Pons (tissue), 1 donor: ENCODE measurements at places on chromosomes 13 and 19.

DNA sequence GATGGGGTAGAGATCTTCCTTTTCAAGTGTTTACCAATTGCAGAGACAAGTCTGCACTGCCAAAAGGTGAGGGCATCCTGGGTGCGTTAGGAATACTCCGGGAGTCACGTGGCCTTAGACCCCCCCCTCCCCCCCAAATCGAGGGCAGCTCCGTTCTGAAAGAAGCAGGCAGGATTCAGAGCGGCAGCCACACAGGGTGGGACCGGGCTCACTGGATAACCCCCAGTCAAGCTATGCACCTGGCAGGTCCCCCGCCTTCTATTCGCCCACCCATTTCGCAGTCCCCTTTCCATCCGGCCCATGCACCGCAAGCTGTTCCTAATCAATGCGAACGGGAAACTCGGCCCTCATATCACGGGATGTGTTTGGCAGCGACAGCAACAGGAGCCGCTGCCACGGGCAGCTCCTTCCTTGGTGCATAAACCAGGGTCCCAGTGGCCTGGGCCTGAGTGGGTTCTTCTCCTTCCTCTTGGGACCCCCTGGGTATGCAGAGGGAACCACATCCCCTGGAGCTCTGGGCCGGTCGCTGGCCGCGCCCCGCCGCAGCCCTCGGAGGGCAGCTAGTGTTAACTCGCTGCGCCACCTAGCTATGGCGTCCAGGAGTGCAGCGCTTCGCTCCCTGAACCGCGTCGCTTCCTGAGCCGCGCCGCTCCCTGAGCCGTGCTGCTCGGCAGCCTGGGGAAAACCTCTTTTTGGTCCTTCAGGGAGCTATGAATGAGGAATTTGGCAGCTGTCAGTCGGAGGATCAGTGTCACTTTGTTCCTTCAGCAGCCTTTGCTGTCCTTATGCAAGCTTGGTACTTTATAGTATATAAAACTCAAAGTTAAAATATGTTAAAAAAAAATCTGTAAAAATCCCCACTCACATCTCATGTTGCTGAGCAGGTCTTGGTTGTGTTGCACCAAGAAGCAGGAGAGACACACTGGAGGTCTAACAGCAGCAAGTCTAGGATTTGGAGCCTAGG is 41.4 kb downstream of the LYL1 start:
- peak; percentile 88 for DNase-seq

GRCh38 chr19:55113570-55114039 is 3.8 kb downstream of the PPP1R12C start:
- DNase-seq, result peak; percentile 30

GRCh38 chr13:109241160-109241559 is 545.2 kb downstream of the IRS2 start:
- no peak for DNase-seq

GRCh38 chr13:50421473-50422130 is 406.4 kb downstream of the KCNRG start:
- no peak for DNase-seq
